ENCODE measurements at places on chromosomes 4 and X.

DNA sequence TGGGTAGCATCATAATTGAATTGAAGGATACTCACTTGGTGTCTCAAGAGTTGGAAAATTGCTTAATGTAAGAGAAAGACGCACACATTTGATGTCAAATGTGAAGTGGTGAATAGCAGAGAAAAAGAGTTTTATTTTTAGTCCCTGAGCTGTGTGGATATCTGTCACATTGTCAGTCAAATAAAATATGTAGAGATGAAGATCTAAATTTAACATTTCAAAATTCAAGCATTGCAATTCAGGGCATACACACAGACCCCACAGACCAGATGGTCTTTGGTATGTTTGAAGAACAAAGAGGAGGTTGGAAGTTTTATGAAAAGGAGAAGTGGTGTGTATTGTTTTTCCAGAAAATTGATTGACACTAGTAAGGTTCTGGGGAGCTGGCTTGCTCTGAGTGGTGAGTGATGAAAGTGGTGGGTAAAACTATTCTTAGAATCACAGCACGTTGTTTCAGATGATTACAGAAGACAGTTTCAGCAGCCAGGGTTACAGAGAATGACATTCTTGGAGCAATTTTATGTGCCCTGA, 44.9 kb upstream of the BBS12 start:
- no peak for DNase-seq

DNA sequence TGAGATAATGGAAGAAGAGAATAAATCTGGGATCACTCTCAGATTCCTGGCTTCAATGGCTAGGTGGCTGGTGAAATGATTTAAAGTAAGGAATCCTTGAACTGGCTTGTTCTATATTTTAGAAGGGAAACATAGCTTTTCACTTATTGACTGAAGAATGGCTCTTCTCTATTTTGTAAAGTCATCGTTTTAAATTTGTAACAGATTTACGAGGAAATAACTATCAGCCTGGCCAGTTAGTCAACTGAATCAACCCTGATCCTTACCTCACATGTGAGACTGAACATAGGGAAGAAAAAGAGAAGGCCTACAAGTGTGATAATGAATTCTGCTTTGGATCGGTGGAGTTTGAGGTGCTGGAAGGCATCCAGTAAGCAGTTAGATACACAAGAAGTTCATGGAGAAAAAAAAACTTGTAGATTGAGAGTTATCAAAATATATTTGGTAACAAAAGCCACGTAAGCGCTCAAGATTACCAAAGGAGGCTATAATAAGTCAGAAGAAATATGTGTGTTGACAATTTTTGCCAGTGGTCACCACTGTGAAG, 12.0 kb downstream of the AREG start:
- DNase-seq, result no peak

- no peak for DNase-seq
Measured at GRCh38 chrX:44152852-44153251, 179.7 kb upstream of the NDP start.

- DNase-seq, result no peak
Measured at GRCh38 chrX:103475381-103475780, 43.9 kb downstream of the RAB40A start.

DNA sequence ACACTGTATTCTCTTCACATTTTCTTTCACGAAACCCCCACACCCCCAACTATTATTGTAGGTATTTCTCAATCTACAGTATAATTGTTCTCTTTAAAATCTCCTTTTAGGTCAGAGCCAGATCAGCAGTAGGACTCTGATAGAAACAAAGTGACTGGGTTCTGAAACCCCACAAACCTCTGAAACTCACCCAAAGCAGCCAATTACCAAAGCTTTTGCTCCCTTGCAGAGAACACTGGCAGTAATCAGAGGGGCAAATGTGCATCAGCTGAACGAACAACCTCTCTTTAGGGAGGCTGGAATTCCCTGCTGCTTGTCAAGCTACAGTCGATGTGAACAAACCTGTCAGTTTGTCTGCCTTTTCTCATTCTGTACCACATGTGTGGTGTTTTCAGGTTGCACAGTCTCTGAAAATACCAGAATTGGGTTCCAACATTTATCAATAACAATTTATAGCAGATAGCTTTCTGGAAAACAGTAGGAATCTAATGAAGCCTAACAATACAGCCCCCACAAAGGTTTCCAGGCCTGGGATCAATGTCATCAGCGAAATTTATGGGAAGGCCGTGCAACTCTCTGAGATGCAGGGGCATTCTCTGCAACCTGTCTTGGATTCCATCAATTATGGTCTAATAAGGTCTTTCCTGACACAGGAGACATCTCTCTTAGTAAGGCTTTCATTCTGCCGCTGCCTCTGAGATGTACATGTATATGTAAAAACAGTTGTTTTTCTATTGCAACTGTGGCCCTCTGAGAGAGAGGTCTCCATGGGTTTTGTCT, 395.9 kb downstream of the GPAT3 start:
- no peak for DNase-seq

GRCh38 chr4:151887031-151887815, 126.4 kb upstream of the GATB start:
- no peak for DNase-seq

- DNase-seq, result peak; percentile 20
Measured at GRCh38 chrX:110992611-110993010, 103.4 kb upstream of the PAK3 start.

DNA sequence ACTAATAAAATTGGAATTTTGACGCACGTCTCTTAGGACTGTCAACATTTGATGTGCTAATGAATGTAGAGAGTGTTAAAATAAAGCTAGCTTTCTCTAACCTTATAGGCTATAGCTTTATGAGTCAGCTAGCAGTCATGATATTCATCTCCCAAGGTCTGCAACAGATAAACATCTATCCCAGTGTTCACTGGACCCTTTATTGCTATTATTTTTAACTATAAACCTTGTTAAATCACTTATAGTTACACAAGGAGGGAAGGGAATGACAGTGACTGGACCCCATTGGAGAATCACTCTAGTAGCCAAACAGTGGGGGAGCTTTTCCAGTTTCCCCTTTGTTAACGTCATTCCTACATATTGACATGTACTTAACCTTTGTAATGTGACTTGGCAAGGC, 67.9 kb upstream of the SHISA3 start:
- no peak for DNase-seq

- no peak for DNase-seq
Measured at GRCh38 chr4:72118017-72118416, 86.2 kb downstream of the NPFFR2 start.

DNA sequence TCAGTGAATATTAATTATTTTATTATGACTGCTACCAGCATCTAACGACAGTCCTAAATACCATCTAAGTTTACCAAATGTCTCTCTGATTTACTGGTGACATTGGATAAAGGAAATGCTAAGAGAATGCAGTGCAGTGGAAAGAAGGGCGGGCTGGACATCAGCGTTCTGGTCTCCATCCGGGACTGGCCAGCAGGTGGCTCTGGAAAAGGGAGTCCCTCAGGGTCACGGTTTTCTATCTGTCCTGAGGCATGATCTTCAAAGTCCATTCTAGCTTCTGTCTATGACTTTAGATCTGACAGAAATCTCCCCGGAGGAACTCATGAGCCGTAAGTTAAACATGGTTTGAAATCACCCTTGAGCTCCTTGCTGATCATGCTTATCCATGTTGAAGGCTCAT, 3.3 kb downstream of the TRIM2 start:
- DNase-seq, result no peak

DNA sequence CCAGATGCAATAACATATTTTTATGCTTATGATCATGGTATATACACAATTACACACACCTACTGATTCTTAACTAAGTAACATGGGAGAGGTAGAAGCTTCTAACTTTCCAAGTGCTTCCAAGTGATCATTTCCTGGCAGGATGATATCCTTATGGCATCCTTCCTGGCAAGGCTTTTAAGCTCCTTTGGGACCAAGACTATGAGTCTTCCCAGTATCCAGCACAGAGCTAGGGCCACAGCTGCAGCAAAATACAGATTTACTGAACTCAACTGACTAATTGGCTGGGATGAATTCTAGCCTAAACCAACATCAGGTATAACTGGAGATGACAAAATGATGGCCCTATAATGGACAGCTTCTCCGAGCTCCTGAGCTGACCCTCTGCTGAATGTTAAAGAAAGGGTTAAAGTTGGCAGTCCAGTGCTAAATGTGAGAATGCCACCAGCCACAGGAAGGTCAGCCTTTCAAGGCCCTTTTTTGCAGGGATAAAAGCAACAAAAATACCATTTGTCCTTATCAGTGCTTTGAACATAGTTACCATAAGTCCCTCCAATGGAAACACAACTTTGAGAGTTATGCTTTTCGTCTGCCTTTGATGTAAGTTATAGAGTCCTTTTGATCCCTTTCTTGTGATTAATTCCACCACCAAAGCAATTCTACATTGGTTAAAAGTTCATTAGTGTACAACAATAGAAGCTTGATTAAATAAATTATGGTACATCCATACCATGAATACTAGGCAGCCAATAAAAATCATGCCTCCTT, 73.4 kb downstream of the MGST2 start:
- no peak for DNase-seq

- no peak for DNase-seq
Measured at GRCh38 chr4:16597845-16598596, 300.4 kb downstream of the LDB2 start.

- no peak for DNase-seq
Measured at GRCh38 chrX:20665481-20665880, 398.8 kb upstream of the RPS6KA3 start.

DNA sequence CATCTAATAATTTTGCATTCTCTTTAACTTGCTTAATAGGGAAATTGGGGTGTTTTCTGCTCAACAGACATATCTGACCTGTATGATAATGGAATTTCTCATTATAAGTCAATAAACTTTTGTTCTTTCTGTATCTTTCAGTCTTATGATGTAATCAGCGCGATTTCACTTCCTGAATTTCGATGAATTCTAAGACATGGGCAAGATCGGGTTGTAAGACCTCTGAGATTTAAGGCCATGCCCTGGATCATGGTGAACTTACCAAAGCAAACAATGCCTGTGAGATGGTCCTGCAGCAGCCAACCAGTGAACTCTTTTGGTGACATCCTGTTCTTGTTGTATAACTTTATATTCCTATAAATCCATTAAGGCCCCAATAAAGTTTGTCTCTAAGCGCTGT, 88.1 kb downstream of the NBDY start:
- no peak for DNase-seq

Measured in stimulated activated CD4-positive, alpha-beta T cell treated with anti-CD3 and anti-CD28 coated beads, Interleukin-2, amount 100 ng/mL, for 24 hours (primary cell).